ENCODE measurements at places on chromosomes 7 and 10. TPM values are rescaled to one million over a fixed set of nuclear protein-coding genes. Genes with fewer than 3 reads are reported as not detected.
A peak's percentile ranks its signal among the peaks of the same experiment; 100 is the strongest.

GRCh38 chr7:143216151-143216550 lies 5.7 kb upstream of the TAS2R40 start:
- H3K36me3 ChIP-seq = no peaks in the 10 kb centered on the region
- H3K4me3 ChIP-seq = no peak overlapping the region
- H3K27ac ChIP-seq = no peak overlapping the region
- no peaks in the 10 kb centered on the region for H3K4me1 ChIP-seq
- peaks cover 7% of the 10 kb centered on the region for H3K27me3 ChIP-seq

DNA sequence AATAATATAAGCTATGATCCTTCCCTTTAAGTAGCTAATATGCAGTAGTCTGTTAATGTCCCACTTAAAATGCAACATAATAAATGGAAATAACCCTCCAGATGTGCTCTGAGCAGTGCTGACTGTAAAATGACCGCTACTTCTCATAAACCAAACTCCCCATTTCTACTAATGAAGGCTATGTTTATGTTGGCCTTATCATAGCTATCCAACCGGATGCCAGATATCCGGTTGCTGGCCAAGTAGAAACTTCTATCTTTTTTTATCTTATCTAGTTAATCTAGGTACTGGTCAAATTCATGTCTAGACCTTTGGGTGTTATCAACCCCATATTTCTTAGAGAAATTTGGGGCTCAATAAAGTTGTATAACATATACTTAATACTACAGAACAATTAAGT lies 56.6 kb downstream of the CHRM2 start:
- H3K27me3 ChIP-seq = no peaks in the 10 kb centered on the region
- H3K36me3 ChIP-seq = peaks cover 5% of the 10 kb centered on the region
- H3K27ac ChIP-seq = peak overlapping the region; percentile 54
- peaks cover 15% of the 10 kb centered on the region for H3K4me1 ChIP-seq
- H3K4me3 ChIP-seq = no peak overlapping the region

- H3K36me3 ChIP-seq = no peaks in the 10 kb centered on the region
- no peak overlapping the region for H3K4me3 ChIP-seq
- no peak for DNase-seq
Measured at GRCh38 chr7:43458330-43459018, 124.4 kb upstream of the STK17A start.

The SPDYE6 gene
- total RNA-seq = not detected

DNA sequence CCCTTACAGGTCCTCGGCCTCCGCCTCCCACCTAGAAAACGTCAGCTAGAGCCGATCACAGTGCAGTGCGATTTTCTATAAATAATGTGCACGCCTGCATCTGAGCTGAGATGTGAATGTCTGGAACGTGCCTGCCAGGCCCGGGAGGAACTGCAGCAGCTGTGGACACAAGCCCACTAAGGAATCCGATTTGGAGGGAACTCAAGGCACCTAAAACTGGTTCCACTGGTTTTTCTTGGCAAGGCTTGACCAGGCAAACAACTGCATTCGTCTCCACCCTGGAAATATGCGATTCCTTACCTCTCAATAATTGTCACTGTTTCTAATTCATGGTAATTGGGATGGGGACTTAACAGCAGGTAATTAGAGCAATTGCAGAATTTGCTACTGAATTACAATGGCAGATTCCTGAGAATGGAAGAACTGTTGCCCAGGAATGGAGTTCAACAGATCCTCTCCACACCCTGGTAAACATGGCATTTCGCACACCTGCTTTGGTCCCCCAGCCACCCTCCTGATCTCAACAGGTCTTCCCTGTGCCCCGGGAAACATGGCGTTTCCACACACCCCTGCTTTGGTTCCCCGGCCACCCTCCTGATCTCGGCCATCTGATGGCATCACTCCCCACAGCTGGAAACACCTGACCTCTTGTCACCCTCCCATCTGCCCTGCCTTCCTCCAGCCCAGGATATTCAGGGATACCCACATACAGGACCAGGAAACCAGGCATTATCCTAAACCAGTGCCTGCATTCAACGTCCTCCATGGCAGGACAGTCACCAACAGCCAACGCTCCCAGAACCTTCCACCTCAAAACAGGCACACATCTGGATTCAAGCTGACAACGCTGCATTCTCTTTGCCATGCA lies 76.0 kb downstream of the DIP2C start:
- peaks cover 85% of the 10 kb centered on the region for H3K4me1 ChIP-seq
- peak; percentile 62 for DNase-seq
- peak overlapping the region; percentile 25 for H3K4me3 ChIP-seq
- H3K27ac ChIP-seq = peak overlapping the region; percentile 90
- no peaks in the 10 kb centered on the region for H3K27me3 ChIP-seq

DNA sequence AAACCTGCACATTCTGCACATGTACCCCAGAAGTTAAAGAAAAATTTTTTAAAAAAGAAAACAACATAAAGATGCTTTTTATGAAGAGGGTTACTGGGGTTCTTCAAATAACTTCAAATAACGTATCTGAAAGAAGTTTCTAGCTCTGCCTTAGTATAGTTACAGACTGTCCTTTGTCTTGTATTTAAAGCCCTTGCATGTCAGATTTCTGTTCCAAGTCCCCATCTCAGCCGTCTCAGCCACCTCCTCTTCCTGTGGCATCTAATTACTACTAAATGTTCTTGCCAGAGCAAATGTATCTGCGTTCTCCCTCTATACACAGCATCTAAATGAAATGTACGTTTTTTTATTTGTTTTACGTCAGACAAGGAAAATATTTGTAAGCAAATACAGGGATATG lies 89.4 kb upstream of the AKR1E2 start:
- peaks cover 6% of the 10 kb centered on the region for H3K4me1 ChIP-seq
- no peak for DNase-seq
- no peak overlapping the region for H3K27ac ChIP-seq

The MPP7 gene
- total RNA-seq = 10.6 TPM

DNA sequence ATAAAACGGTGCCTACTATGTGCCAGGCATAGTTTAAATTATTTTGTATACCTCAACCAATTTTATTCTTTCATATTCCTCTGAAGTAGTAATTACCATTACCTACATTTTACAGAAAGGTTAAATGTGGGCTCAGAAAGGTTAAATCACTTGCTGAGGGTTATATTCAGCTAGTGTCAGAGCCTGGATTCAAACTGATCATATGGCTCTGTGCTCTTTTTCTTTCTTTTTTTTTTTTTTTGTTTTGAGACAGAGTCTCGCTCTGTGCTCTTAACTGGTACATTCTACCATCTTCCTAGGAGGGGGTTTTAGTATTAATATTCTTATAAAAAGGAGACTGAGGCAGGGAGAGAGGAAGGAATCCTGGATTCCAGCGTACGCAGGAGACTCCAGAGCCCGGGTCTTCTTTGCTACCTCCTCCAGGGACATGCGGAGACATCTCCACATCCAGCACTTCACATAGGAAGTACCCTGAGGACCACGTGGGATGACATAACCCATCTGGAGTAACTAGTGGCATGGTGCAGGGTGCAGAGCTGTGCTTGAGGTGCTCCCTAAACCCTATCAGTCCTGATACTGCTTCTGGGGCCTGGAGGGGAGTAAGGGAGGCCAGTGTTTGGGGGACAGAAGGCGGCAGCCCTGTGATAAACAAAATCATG lies 29.6 kb upstream of the ATXN7L1 start:
- H3K36me3 ChIP-seq = peaks cover 3% of the 10 kb centered on the region
- no peaks in the 10 kb centered on the region for H3K4me1 ChIP-seq
- H3K4me3 ChIP-seq = no peak overlapping the region
- H3K27ac ChIP-seq = no peak overlapping the region

The SORBS1 gene
- total RNA-seq = 25.1 TPM

- H3K4me3 ChIP-seq = no peak overlapping the region
- peaks cover 46% of the 10 kb centered on the region for H3K4me1 ChIP-seq
- H3K36me3 ChIP-seq = peaks cover 35% of the 10 kb centered on the region
- peak overlapping the region; percentile 39 for H3K27ac ChIP-seq
Measured at GRCh38 chr10:118745056-118745455, 9.7 kb downstream of the CACUL1 start.

The PRXL2A gene
- 101 TPM for total RNA-seq

The TMEM229A gene
- 0.59 TPM for total RNA-seq

The FFAR4 gene
- not detected for total RNA-seq

The MYPN gene
- total RNA-seq = not detected

The HNRNPA2B1 gene
- 693 TPM for total RNA-seq

The ACTR3C gene
- total RNA-seq = 0.47 TPM

- H3K4me1 ChIP-seq = peaks cover 28% of the 10 kb centered on the region
- no peak for DNase-seq
- no peaks in the 10 kb centered on the region for H3K36me3 ChIP-seq
Measured at GRCh38 chr10:110684800-110685446, 40.8 kb downstream of the RBM20 start.

DNA sequence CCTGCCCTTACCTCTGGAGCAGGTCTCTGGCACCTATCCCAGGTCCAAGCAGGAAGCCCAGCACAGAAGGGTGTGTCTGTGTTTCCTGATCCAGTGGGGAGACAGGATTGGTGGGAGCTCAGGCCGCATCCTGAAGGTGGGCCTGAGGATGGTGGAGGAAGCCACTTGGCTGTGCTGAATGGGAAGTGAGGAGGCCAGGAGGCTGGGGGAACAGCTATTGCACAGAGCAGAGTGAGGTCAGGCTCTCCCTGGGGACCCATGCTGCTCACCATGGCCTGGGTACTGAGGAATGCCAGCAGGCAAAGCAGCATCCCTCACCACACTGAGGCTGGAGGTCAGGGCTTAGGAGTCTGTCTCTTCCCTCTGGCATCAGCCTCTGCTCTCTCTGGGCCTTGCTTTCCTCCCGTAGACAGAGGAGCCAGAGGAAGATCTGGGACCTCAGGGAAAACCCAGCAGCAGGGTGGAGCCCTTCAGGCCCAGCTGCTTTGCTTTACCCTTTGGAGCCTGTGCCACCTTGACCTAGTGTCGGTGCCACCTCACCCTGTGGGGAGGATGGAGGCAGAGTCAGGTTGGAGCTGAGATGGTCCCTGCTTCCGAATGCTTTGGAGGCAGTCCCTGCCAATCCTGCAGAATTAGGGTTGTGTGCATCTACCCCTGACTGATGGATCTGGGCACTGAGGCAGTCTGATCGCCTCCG lies 39.0 kb downstream of the CDH23 start:
- DNase-seq = peak; percentile 36
- no peaks in the 10 kb centered on the region for H3K36me3 ChIP-seq
- no peak overlapping the region for H3K4me3 ChIP-seq
- peaks cover 27% of the 10 kb centered on the region for H3K27me3 ChIP-seq
- H3K4me1 ChIP-seq = no peaks in the 10 kb centered on the region

The CPVL gene
- 10.7 TPM for total RNA-seq

The LRRN3 gene
- total RNA-seq = 9.4 TPM

GRCh38 chr10:50544095-50544856 lies 79.5 kb downstream of the SGMS1 start:
- DNase-seq = no peak
- H3K27me3 ChIP-seq = no peaks in the 10 kb centered on the region
- H3K4me3 ChIP-seq = no peak overlapping the region
- H3K4me1 ChIP-seq = peaks cover 4% of the 10 kb centered on the region

DNA sequence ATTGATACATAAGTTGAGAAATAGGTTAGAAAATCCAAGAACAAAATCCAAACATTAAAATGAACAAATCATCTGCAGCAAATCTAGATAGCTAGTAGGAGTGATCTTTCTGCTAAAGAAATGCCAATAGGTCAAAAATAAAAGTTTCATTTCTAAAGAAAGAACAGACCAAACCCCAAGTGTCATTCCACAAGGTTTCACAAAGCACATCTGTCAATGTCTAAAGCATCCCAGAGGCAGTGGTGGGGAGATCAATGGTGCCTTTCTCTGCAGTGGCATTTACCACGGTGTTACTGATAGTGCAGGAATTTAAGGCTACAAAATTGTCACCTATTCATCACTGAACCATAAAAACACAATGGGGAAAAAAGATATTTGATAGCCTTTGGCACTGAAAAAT lies 147.9 kb downstream of the PARD3 start:
- no peaks in the 10 kb centered on the region for H3K36me3 ChIP-seq
- H3K4me3 ChIP-seq = no peak overlapping the region

DNA sequence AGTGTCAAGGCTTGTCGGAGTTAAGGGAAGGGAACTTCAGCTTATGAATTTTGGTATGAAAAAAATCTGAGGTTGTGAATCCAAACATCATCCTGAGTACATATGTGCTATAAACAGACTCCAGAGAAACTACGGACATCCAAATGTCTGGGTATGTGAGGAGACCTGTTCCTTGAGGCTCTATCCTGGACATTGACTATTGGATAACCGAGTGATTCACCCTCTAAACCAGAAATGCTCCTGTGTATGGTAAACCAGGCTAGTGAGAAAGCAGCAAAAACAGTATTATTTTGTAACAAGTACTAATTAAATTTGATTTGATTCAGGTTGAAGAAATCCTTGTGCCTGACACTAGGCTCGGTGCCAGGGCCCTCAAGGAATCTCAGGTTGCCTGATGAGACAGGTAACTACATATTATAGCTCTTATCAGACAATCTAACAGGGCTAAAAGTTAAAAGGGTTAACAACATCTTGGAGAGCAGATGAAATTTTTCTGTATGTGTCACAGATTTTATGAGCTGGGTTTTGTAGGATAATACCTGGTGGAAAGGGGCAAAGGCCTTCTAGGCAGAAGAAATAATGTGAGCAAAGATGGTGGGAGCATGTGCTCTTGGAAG lies 10.4 kb upstream of the STOX1 start:
- H3K27ac ChIP-seq = no peak overlapping the region
- no peaks in the 10 kb centered on the region for H3K27me3 ChIP-seq
- peaks cover 4% of the 10 kb centered on the region for H3K4me1 ChIP-seq
- H3K4me3 ChIP-seq = no peak overlapping the region
- H3K36me3 ChIP-seq = no peaks in the 10 kb centered on the region
- DNase-seq = no peak

- peak; percentile 75 for DNase-seq
- peak overlapping the region; percentile 96 for H3K4me3 ChIP-seq
- peaks cover 47% of the 10 kb centered on the region for H3K4me1 ChIP-seq
- H3K36me3 ChIP-seq = no peaks in the 10 kb centered on the region
- H3K27ac ChIP-seq = peak overlapping the region; percentile 100
- H3K27me3 ChIP-seq = no peaks in the 10 kb centered on the region
Measured at GRCh38 chr10:112951359-112952281, 1.6 kb downstream of the TCF7L2 start.
